BJ (cell line): ENCODE measurements at places on chromosomes 3 and 15.

GRCh38 chr3:168070919-168071318 lies 24.8 kb downstream of the GOLIM4 start:
- no peak for DNase-seq

GRCh38 chr3:52367891-52368880 lies 52.1 kb downstream of the DNAH1 start:
- DNase-seq, result no peak

GRCh38 chr15:45112591-45113379 lies 1.2 kb downstream of the DUOX2 start:
- no peak for DNase-seq

GRCh38 chr3:56957522-56957921 lies 102.9 kb upstream of the SPATA12 start:
- no peak for DNase-seq

DNA sequence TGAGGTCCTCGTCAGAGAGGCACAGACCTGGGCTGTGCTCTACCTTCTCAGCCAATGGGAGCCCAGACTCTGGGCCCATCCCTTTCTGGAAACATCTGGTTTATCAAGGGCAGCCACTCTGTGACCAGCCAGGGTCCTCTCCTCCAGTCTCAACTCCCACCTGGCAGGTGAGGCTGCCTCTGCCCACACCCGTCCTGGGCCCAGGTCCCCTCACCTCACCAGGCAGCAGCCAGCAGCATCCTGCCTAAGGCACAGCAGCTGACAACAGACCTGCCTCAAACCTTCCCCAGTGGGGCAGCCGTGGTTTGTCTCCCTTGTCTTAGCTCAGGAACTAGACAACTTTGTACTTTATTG lies 8.7 kb upstream of the VIPR1 start:
- no peak for DNase-seq

GRCh38 chr3:183797996-183798395 lies 27.4 kb downstream of the MAP6D1 start:
- no peak for DNase-seq

DNA sequence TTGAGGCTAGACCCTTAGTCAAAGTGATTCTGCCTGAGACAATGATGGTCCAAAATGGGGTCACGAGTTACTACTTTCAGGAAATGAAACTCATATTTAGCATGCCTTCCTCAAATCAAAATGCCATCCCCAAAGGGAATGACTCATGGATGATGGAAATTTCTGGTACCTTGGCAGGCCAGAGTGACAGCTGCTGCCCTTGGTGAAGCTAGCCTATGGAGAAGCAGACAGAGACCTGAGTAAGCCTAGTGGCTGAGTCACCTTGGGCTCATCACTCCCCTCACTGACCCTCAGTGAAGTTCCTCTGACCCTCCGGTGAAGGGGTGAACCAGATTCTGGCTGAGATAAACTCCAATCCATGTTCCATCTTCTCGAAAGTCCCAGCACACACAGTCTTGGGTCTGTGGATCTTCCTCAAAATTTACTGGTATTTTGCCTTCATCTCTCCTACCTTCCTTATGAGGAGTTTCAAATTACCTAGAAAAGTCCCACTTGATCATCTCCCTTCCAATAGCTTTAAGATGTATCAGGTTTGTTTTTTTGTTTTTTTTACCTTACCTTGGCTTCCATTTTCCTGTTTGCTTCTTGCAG lies 54.5 kb upstream of the ABHD17C start:
- no peak for DNase-seq

- DNase-seq, result no peak
Observed at GRCh38 chr15:70493376-70493775, 270.0 kb downstream of the UACA start.

- DNase-seq, result no peak
Observed at GRCh38 chr3:16538507-16538906, 25.0 kb upstream of the RFTN1 start.

DNA sequence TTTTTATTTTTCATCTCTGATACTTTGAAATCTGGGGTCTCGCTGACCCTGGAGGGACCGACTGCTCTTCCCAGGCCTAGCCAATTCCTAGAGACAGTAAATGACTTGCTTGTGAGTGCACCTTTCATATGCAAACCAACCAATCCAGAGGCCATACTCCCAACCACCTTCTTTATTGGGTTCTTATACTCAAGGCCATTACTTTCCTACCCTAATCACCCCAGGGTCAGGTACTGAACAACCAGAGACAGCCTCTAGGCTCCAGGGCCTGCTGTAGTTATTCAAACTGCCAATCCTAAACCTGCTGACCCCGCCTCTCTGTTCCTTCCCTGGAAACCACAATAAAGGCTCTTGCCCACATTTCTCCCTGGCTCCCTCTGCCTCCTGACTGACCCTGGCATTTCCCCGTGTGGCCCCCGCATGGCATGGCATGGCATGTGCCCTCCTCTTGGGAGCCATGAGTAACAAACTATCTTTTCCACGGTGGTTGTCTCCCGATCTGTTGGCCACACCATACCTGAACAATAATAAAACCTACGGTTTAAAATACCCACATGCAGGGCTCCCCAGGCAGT lies 42.9 kb downstream of the ADCY5 start:
- DNase-seq, result no peak

GRCh38 chr3:127566833-127567232 lies 23.7 kb downstream of the TPRA1 start:
- DNase-seq, result no peak

GRCh38 chr15:68789091-68789490 lies 31.6 kb downstream of the ANP32A start:
- no peak for DNase-seq

DNA sequence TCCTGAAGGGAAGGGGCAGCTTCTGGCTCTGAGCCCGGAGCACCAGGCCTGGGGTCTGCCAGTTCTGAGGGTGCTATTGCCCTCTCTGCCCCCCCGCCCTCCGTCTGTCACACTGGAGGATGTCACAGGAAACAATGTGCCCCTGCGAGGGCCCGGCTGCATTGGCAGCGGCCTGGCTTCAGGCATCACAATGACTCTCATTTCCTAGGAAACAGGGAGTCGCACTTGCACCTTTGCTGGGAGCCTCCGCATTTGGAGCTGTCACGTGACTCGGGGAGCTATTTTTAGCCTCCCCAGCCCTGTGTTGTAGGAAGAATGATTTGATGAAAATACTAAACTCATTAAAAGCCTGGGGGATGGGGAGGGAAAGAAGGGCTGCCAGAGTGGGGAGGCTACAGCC lies 518.9 kb downstream of the SHQ1 start:
- no peak for DNase-seq

DNA sequence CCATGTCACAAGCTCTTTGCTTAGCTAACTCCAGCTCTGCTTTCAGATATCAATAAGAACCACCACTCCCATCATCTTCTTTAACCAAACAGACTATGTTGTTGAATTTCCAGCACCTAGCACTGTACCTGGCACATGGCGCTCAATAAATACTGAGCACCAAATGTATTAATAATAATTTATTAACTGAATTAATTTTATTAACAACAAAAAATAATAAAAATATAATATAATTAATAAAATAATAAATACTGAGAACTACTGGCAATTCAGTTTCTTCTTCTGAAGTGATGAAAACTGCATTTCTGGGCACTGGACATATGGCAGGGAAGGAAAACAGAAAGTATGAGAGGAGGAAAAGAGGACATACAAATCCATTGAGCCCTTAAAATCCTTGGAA lies 263.9 kb downstream of the ZMAT3 start:
- DNase-seq, result no peak

- no peak for DNase-seq
Observed at GRCh38 chr15:74618841-74619596, 3.4 kb downstream of the CLK3 start.

GRCh38 chr3:129439226-129439816 lies 427 bp downstream of the MBD4 start:
- DNase-seq, result no peak

DNA sequence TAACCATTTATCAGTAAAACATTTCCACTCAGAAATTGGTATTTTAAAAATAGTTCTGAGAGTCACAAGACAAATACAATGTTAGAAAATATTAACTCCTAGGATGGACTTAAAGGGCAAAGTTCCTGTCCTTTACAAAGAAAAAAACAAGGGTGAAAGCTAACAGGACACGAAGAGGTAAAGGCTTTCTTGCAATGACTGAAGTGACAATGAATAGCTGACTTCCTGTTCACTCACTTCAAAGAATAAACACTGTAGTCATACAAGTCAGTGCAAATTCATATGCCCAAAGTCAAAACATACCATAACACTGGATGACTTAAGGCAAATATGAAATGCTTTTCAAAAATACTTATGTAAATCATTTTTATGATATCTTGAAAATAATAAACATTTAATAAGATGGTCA lies 1389.8 kb upstream of the ALCAM start:
- no peak for DNase-seq

- DNase-seq, result no peak
Observed at GRCh38 chr3:143222981-143223380, 103.4 kb downstream of the CHST2 start.

GRCh38 chr3:184583578-184584451 lies 22.2 kb downstream of the EPHB3 start:
- no peak for DNase-seq

DNA sequence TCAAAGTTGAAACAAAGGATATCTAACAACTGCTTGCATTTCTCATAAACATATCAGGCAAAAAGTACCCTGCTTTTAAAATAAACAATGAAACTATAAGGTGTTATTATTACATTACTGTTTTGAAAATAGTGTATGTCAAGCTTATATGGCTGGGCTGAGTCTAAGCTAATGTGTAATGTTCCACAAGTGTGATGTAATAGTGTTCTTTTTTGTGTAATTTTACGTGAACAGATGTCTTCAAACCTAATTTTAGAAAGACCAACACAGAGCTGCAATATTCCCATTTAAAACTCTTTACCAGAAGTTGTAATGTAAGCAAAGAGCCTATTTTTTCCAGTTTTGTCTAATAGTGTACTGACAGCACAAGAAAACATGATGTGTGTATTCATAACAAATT lies 34.0 kb downstream of the MINDY2 start:
- no peak for DNase-seq

DNA sequence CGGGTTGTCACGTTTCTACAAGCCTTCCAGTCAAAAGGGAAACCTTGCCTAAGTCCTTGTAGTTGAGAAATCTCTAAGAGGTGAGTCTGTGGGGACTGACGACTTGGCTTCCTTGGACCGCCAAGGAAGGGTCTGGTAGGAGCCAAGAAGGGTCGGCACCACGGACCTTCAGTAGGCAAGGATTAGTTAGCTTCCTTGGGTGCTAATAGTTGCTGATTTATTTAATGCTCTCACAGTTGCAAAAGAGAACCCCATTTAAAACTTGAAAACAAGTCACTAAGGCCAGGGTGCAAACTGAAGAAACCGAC lies 361 bp upstream of the LCMT2 start:
- DNase-seq, result no peak

DNA sequence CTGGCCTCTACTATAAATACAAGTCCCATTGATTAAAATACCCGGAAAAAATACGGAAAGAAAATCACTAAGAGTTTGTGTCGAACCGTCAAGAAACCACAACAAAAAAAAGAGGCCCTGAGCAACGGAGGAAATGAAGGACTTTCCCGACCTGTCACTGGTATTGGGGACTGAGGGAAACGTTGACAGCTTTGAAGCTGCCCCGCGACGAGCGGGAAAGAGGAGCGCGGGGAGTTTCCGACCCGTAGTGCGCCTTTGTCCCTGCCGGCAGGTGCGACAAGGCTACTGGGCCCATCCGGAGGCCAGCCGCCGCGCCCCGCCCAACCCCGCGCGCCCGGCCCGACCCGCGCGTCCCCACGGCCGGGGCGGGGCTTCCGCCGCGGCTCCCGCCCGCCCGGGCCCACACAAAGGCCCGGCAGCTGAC lies 416 bp downstream of the PBRM1 start:
- DNase-seq, result no peak

- DNase-seq, result peak; percentile 84
Observed at GRCh38 chr3:134846911-134847317, 51.9 kb downstream of the EPHB1 start.

DNA sequence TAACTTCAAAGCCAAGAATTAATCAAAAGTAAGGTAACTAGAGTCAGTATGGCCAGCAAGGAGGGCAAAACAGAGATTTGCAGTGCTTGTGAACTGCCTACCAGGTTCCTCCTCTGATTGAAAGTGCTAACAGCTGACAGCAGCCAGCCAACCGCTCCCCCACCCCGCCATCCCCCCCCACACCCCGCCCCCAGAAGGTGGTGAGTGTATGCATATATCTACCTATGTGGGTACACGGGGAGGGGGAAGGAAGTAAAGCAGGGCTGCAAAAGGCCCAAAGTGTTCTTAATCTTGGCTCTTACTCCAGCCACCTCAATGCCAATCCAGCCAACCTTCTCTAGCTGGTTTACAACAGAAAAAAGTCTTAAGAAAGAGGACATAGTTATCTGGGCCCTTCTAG lies 50.7 kb downstream of the RAF1 start:
- no peak for DNase-seq

GRCh38 chr3:135760581-135760980 lies 204.9 kb upstream of the PPP2R3A start:
- DNase-seq, result no peak
